Fibroblast of the aortic adventitia (primary cell): ENCODE measurements at places on chromosomes 1 and 21.

- DNase-seq, result peak; percentile 7
Measured at GRCh38 chr1:41731516-41732030, 187.1 kb downstream of the HIVEP3 start.

DNA sequence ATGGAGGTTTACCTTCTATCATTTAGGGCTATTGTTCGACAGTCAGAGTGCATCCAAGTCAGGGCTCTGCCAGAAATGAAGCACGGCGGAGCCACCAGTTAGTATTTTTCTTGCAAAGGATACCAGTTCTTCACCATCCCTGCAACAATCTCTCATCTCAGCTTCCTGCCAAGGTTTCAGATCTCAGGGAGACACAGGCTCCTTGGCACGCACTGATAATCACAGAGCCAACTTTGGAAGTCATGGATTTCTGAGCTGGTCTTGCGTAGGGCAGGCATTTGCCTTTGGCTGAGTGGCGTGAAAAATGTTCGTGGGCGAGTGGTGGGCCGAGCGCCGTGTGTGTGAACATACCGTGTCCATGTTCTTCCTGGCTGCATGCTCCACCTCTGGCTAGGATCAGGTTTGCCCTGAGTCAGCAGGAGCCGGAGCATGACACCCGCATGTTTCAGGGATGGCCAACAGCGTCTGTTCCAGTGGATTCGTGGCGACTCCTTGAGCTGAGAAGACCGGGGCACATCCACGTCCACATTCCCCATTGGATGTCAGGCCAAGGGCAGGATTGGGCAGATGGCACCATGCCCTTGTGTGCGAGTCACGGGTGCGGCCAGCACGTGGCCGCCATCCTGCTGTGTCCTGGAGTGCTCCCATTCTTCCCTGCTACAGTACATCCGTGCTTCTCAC lies 118.5 kb upstream of the C1orf174 start:
- no peak for DNase-seq

GRCh38 chr21:45998871-45999580 lies 17.5 kb downstream of the COL6A1 start:
- no peak for DNase-seq

DNA sequence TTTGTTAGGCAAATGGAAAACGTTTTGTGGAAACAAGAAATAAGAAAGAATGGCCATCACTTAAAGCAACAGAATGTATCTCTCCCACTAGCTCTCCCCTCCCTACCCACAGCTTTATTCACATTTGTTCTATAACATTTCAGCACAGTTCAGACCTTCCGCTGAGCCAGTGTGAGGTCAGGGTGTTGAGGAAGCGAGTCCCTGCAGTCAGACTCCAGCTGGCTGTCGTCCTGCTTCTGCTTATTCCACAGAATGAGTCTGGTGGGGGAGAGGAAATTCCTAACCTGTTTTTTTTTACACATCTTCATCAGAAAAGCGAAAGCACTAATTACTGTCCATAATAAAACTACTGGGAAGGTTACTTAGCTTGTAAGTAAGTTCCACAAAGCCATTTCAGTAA lies 39.0 kb downstream of the MRPL39 start:
- DNase-seq, result peak; percentile 67

DNA sequence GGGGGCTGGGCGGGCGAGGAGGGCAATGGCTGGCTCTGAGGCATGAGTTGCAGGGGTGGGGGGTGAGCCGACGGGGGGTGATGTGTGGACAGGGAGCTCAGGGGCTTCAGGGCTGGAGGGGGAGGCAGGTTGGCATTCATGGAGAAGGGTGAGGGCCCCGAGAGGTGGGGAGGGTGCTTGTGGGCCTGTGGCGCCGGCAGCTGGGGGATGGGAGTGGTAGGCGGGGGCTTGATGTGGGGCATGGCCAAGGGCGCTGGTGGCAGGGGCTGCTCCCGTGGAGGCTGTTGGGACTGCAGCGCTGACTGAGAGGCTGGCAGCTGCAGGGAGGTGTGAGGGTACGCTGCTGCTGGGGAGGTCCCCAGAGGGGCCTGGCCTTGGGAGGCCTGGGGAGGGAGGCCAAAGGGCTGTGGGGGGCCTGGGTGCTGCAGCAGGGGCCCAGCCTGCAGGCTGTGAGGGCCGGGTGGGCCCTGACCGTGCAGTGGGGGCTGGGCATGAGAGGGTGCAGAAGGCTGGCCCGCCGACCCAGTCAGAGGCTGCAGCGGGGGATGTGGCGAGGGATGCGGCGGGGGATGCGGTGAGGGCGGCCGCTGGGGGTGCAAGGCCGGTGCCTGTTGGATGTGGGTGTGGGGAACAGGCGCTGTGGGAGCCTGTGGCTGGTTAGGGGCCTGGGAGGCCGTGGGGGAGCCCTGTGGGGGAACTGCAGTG lies 42.7 kb downstream of the SLC45A1 start:
- no peak for DNase-seq

GRCh38 chr1:60402216-60402615 lies 328.6 kb upstream of the C1orf87 start:
- no peak for DNase-seq

DNA sequence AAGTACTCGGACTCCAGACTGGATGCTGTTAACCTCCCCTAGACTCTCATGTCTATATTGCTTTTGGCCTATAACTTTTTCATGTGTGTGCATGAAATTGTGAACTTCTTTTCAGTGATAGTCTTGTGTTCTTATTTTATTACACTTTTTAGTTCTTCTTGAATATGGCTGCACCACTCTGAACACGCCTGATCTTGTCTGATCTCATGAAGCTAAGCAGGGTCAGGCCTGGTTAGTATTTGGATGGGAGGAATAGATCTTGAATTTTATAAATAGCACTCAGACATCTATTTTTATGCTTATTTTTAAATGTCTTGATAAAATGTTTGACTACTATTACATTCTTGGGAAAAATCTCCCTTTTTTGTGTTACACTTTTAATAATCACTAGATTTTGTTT lies 22.4 kb downstream of the TCP10L start:
- peak; percentile 27 for DNase-seq

DNA sequence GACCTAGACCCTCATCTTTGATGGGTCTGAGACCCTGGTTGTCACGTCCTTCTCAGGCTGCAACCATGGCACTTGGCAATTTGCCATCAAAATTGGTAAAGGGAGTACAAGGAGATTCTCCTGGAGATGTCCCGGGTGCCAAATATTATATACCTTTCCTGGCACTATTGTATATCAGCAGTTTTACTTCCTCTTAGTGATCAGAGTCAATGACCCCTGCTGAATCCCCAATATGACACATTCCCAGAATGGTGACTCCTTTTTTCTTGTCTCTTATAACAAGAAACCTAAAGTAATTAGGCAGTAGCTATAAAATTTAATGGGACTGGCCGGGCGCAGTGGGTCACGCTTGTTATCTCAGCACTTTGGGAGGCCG lies 39.6 kb upstream of the CDC42BPA start:
- DNase-seq, result no peak
